Astrocyte of the cerebellum (primary cell): ENCODE measurements at places on chromosomes 11 and 22.

DNA sequence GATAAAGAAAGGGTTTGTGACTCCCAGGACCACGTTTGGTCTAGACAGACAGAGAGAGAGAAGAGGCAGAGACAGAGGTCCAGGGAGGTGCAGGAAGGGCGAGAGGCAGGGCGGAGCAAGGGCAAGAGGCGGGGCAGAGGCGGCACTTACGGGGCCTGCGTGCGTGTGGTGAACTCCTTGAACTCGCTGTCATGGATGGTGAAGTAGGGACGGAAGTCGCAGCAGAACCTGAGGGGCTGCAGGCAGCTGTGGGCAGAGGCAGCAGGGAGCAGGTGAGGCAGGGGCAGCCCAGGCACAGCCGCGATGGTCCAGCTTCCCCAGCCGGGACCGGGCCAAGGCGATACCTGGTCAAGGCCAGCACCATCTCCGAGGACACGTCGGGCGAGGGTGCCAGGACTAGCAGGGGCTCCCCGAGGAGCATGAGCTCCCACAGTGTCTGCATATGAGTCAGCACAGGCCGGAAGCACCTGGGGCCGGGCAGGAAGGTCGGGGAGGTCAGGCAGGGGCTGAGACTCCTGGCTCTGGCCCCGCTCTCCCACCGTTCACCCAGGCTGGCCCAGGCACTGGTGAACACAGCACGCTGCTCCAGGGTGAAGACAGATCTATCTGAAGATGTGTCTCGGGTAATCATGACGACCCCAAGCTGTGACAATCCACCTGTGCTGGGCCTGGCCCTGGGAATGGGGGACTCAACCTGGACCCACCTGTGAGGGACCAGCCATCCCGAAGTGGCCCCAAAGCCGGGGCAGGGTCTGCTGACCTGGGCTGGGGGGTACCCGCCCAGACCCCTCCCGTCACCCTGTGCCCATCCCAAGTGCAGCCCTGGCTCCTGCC lies 7.2 kb upstream of the PLXNB2 start:
- no peak for DNase-seq

DNA sequence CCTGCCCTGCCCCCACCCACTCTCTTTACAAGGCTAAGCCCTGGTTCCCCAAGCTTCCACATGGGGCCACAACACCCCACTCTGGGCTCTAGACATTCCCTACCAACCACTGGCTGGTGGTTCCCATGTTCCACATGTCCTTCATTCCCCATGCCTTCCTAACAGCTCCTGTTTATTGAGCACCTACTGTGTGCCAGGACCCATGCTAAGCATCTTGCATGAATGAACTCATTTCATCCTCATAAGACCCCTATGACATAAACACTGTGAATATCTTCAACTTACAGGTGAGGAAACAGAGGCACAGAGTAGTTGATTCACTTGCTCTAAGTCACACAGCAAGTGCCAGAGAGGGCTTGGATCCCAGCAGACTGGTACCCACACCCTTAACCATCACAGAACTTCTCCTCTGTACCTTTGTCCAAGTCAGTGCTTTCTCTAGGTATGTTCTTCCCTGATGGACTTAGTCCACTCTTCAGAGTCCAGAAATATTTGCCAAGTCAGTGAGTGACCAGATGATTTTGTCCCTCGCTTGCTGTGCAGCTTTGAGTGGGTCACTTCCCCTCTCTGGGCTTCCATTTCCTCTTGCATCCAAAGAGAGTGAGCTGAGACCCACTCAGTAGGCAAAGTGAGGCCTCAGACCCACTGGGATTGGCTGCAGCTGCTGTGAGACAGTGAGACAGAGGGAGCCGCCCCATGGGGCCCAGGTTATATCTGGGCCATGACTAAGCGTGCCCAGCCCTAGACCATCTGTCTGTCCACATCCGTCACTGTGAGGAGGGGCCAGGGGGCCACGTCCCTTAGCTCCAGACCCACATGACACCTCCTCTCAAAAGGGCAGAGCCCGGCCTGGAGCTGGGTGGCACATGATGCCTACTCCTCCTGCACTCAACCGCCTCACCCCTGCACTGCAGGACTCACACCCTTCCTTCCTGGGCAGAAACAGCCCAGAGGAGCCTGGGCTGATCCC lies 132.4 kb downstream of the MN1 start:
- DNase-seq = no peak

- no peak for DNase-seq
These were observed 49.6 kb upstream of the SHANK2 start for GRCh38 chr11:71301858-71302533.

DNA sequence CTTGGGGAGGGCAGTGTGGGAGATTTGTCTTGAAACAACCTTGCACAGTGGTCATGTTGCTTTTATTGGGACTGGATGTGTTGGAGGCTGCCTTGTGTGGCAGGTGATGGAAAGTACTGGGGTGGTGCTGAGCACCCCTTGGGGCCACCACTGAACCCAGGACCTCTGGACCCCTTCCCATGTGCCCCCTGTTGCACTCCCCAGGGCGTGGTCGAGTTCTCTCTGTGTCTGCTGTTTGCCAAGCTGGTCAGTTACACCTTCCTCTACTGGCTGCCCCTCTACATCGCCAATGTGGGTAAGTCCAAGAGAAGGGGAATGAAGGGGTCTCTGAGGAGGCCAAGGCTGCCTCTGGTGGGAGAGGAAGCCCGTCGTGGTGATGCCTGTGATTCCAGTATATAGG lies 18.9 kb downstream of the SLC37A2 start:
- no peak for DNase-seq

DNA sequence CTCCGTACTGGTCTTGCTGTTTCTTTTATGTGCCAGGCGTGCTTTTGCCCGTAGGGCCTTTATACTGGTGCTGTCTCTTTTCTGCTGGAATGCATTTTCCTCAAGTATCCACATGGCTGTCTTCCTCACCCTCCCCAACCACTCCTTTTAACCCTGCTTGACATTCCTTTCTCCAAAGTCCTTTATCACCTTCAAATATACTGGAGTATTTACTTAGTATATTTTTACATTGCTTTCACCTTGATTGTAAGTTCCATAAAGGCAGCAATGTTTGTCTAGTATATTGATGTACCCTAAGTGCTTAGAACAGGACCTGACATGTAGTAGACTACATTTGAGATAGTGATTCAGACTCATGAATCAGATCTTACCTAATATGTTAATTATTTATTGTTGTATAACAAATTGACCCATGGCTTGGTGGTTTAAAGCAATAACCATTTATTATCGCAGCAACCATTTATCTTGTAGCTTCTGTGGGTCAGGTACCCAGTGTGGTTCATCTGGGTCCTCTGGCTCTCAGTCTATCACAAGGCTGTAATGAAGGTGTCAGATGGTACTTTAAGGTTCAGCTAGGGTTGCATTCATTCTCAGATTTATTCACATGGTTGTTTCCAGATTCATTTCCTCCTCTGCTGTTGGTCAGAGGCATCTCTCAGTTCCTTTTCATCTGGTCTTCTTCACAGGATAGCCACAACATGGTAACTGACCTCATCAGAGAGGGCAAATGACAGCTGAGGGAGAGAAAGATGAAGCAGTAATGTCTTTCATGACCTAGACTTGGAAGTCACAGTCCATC lies 34.2 kb downstream of the DDX10 start:
- no peak for DNase-seq

- DNase-seq = no peak
These were observed 52.4 kb downstream of the CHRDL2 start for GRCh38 chr11:74678591-74679512.

GRCh38 chr11:86360775-86361395 lies 13.8 kb upstream of the CCDC81 start:
- DNase-seq = peak; percentile 18

- DNase-seq = no peak
These were observed 441.0 kb downstream of the NELL1 start for GRCh38 chr11:21110415-21110814.

DNA sequence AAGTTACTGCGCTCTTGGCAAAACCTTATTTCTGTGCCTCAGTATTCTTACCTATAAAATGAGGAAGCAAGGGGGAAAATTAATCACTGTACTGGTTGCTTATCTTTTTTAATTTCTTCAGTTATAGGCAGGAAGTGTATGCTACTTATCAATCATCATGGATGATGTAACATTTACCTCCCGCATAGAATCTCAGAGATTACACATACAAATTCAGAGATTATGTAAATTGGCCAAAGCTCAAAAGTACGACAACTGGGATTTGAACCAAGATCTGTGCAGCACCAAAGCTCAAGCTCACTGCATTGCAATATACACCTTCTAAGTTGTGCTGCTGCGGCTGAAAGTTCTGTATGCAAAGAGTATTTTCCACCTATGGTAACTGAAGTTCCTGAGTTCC lies 83.0 kb downstream of the PDHX start:
- DNase-seq = no peak

DNA sequence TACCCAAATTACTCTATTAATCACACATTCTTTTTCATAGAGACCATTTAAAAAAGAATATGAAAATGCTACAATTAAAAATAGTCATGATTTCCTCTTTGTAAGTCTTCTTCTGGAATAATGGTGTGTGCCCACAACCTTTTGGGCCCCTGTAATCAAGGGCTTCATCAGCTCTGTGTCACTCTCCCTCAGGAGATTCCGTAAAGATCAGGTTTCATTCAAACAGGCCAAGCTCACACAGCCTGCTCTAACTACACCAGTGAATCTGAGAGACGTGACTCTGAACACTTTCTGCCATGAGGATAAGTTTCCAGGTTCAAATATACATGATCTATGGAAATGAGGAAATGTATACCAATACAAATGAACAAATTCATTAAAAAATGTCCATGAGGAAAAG lies 9.5 kb downstream of the DRICH1 start:
- DNase-seq = no peak

DNA sequence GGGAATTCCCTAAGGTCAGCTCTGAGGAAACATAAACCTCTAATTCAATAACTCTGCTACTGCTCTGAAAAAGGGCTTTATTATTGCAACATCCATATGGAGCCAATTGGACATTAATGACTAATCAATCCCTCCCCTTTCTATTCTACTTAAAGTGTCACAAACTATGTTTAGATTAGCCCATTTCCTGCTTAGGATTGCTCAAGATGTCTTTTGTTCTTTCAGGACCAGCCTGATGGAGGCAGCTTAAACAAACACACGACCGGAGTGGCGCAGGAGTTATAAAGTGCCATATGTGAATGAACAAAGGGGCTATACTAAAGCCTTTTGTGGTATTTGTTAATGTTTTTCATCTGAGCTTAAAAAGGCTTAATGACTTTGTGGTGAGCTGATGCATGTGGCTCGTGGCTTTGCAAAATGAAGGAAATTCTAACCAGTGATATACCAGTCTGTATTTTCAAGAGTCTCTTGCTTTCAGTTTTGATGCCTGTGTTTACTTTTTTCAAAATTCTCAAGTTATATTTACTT lies 354.4 kb downstream of the SOX6 start:
- peak; percentile 90 for DNase-seq

- DNase-seq = no peak
These were observed 204.0 kb upstream of the NECTIN1 start for GRCh38 chr11:119932828-119933562.

- no peak for DNase-seq
These were observed 16.4 kb downstream of the TOM1 start for GRCh38 chr22:35315855-35316745.

DNA sequence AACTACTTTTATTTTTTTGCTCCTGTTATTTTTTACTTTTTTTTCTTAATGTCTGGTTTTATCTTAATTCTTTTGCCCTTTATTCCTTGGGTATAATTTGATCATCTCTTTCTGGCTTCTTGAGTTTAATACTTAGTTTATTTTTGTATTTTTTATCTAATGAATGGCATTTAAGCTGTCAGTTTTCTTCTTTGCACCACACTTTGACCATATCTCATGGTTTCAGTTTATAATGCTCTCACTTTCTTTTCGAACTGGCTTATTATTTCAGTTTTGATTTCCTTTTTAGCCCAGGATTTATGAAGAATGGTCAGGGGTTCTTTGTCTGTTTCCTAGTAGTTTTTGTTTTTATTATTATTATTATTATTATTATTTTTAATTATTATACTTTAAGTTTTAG lies 48.3 kb downstream of the QSER1 start:
- DNase-seq = no peak

DNA sequence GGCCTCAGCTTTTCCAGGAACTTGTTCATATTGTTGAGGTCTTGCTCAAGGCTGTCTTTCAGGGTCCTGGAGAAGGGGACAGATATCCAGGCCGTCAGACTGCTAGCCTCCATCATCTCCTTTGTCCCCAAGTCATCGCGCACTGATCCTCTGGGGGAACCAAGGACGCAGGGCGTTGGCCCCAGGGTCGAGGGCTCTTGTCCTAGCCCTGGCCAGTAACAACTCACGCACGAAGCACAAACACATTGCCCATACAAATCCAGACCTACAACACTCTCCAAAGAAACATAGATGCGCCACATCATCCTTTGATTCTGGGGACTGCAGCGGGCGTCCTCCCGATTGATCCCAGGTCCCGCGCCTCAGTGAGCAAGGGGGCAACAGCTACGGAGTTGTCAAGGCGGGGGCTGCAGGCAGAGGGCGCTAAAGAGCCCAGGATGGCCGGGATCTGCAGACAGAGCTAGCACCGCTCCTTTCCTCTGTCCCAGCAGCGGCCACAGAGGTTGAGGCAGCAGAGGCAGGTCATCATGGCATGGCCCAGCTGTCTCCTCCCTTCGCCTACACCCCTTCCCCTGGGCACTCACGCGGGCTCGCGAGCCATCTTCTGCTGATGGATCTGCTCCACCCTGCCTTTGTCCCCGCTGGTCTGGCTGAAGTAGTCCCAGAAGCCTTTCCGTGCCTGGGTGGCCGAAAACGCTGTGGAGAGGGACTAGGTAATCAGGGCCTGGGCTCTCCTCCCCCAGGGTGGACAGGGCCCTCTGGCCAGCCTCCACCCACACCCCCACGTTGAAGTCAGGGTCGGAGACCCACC lies 472 bp downstream of the APOA5 start:
- peak; percentile 26 for DNase-seq

- DNase-seq = peak; percentile 62
These were observed 79.5 kb downstream of the HORMAD2 start for GRCh38 chr22:30159561-30160353.

DNA sequence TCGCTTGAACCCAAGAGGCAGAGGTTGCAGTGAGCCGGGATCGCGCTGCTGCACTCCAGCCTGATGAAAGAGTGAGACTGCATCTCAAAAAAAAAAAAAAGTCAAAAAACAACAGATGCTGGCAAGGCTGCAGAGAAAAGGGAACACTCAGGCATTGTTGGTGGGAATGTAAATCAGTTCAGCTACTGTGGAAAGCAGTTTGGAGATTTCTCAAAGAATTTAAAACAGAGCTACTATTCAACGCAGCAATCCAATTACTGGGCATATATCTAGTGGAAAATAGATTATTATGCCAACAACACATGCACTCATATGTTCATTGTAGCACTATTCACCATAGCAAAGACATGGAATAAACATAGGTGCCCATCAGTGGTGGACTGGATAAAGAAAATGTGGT lies 89.7 kb downstream of the EFCAB6 start:
- DNase-seq = no peak

DNA sequence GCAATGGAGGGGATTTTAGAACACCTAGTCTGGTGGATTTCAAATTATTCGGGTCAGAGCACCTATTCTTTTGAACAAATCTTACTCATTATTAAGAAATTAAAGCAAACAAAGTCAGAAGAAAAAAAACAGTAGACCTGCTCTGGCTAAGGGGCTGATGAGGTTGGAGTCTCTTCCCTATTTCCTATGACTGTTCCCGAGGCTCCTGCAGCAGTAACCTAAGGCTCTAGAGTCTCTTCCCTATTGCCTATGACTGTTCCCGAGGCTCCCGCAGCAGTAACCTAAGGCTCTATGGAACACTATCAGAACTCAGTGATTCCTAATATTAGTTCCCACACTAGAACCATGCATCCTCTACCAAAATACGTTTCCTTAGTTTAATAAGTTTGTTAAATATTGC lies 607.9 kb downstream of the NTM start:
- no peak for DNase-seq

GRCh38 chr22:40504285-40505249 lies 132.0 kb downstream of the MRTFA start:
- no peak for DNase-seq

GRCh38 chr11:79447038-79447786 lies 6.4 kb upstream of the TENM4 start:
- DNase-seq = no peak
